ENCODE measurements at places on chromosomes 1 and 21.

- no peak for DNase-seq
Measured at GRCh38 chr21:32990666-32991065, 35.1 kb upstream of the OLIG2 start.

GRCh38 chr1:16405441-16405840 is 31.8 kb downstream of the SPATA21 start:
- DNase-seq, result no peak

- DNase-seq, result no peak
Measured at GRCh38 chr1:200527670-200528069, 92.9 kb downstream of the KIF14 start.

DNA sequence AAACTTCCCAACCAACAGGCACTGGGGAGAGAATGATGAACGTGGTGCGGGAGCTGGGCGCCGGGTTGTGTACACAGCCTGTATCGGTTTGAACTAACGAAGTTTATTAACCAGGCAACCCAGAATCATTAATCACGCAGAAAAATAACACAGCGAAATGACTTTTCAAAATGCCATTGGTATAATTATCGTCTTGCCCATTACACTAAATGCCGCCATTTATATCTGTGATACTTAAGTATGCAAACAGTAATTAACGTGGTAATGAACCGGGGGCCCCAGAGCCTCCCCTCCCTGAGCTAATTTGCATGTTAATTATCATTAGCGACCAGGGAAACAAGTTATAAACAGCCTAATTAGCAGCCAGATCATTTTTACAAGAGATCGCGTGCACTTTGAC is 5.1 kb upstream of the TTC34 start:
- no peak for DNase-seq

DNA sequence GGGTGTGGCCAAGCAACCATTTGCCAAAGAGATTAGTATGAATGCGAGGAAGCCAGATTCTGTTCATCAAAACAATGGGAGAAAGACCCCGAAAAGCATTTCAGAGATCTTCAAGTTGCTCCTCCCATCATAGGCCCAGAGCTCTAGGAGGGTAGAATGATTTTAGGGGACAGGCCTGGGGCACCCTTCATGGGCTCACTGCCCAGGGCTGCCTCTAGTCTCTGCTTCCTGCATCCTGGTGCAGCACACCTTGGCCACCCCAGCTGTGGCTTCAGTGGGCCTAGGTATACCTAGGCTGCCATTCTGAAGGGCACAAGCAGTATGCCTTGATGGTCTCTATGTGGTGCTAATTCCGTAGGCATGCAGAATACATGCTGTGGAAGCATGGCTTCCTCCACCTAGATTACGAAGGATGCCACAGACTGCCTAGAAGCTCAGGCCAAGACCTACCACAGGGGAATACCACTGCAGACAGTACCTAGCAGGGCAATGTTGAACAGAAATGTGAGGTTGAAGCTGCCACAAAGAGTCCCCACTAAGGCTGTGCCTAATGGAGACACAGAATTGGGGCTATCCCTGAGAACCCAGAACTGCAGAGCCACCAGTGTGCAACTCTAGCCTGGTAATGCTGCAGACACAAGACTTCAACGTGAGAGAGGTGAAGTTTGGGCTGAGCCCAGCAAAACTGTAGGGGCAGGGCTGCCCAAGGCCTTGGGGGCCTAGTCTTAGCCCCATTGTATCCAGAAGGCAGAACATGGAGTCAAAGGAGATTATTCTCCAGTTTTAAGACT is 158.8 kb downstream of the CLIC6 start:
- DNase-seq, result no peak

GRCh38 chr1:171969813-171970212 is 128.5 kb downstream of the DNM3 start:
- no peak for DNase-seq

DNA sequence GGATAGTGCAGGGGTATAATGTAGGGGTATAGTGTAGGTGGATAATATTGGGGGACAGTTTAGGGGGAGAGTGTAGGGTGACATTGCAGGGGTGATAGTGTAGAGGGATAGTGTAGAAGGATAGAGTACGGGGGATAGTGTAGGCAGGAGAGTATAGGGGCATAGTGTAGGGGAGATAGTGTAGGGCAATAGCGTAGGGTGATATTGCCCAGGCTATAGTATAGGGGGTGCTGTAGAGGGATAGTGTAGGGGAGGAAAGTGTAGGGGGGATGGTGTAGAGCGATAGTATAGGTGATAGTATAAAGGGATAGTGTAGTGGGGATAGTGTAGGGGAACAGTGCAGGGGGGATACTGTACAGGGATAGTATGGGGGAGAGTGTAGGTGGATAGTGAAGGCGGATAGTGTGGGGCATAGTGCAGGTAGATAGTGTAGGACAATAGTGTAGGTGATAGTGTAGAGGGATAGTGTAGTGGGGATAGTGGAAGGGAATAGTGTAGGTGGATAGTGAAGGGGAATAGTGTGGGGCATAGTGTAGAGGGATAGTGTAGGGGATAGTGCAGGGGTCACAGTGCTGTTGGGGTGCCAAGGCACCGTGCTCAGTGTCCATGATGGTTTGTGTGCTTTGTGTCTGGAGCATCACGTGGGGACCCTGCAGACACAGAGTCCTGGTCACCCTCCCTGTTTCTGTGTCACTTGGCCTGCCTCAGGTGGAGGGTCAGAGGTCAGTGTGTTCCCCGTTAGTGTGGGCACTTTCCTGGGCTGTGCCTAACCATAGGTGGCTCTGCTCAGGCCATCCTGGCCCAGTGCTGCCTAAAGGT is 10.5 kb upstream of the ARF1 start:
- no peak for DNase-seq

- no peak for DNase-seq
Measured at GRCh38 chr1:158563853-158564252, 6.5 kb downstream of the OR6P1 start.

DNA sequence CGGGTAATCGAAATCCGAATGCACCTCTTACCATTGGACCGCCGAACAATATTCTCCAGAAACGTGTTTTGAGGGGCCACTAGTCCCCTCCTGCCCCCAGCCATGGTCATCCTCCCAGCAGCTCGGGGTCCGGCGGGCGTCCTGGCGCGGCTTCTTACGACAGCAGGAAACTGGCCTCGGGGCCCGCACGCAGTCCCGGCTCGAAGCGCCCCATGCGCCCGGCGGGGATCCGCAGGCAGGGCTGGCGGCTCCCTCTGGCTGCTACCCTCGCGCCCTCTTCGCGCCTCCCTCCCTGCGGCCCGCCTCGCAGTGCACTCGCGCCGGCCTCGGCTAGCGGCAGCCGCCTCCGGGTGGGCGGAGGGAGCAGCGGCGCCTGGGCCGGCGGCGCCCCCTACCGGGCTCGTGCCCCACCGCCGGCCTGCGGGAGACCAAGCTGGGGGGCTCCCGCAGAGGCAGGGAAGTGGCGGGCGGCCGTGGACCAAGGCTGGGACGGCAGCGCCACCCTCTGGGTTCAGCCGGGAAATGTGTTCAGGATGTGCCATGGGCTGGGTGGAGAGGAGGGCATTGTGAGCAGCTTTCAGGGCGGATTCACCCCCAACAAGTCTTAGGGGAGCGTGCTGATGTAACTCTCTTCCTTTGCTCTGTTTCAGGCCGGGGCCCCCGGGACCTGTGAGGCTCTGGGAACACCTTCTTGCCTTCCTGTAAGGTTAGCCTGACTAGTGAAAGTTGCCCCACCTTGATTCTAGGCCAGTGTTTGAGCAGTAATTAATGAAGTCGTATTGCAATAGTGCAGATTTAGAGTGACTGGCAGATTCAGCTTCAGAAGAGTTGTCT is at the start of gene KCNH1:
TSS of gene KCNH1 (minus strand) at position 313 of the 834 bp plus-strand sequence. CDS start at position 110, 203 bp downstream.
- DNase-seq, result peak; percentile 29

- no peak for DNase-seq
Measured at GRCh38 chr1:104874044-104874443, 1124.3 kb downstream of the AMY1C start.

GRCh38 chr21:46423546-46424038 is 35.1 kb upstream of the DIP2A start:
- no peak for DNase-seq

DNA sequence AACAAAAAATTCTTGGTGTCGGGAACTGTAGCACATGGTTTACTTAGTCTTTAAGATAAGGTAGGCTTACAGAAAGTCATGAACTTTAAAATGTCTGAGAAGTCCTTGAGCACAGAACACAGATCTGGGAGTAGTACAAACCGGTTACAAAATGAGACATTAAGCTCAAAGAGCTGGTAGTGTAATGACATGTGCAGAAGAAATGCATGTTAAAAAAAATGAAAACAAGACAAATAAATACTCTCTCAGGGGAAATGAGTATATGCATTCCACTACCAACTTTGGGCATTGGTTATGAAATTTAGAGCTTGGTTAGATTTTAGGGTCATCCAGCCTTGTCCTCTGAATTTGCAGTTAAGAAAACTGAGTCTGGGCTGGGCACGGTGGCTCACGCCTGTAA is 91.5 kb upstream of the F3 start:
- no peak for DNase-seq

DNA sequence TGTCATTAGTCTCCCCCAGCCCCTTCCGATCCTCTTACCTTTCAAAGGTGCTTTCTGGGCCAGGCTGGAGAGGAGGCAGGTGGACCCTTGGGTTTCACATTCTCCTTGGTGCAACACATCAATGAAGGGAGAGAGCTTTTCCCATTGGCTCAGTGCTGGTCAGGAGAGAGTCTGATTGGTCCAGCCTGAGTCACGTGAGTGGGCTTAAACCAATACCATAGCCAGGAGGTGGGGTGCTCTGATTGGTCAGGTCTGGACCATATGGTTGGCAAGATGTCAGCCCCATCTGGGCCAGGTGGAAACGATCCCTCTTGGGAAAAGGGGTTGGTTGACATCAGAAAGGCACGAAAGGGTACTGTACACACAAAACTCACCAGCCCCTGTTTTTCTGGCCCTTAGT is 44.8 kb upstream of the ABCG1 start:
- no peak for DNase-seq

GRCh38 chr1:213702703-213703102 is 285.1 kb upstream of the PROX1 start:
- no peak for DNase-seq

- no peak for DNase-seq
Measured at GRCh38 chr1:62800281-62800680, 16.3 kb downstream of the ATG4C start.

GRCh38 chr1:174417921-174418320 is 29.8 kb upstream of the GPR52 start:
- DNase-seq, result no peak

DNA sequence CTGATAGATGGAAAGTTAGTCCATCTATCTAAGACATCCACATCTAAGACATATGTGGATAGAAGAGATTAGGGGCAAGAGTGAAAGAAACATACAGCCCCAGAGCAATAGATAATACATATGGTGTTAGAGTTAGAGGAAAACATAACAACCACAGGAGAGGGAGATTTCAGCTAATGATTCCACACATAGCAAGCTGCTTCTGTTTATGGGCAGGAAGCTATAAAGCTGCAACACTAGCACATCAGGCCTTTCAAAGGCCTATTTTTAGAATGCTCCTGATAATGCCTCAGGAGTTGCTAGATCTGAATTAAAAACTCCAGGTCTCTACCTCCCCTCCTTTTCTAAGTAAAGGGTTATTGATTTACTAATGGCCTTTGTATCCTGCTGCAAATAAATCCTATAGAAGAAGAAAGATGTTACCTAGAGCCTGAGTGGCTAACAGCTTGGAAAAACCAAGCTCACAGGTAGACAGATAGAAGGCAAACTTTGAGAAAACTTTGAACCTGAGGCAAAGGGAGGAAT is 36.1 kb downstream of the BRINP2 start:
- DNase-seq, result no peak

GRCh38 chr1:156305215-156305614 is 6.1 kb upstream of the VHLL start:
- DNase-seq, result no peak

- no peak for DNase-seq
Measured at GRCh38 chr1:67674260-67675011, 10.6 kb upstream of the GADD45A start.

DNA sequence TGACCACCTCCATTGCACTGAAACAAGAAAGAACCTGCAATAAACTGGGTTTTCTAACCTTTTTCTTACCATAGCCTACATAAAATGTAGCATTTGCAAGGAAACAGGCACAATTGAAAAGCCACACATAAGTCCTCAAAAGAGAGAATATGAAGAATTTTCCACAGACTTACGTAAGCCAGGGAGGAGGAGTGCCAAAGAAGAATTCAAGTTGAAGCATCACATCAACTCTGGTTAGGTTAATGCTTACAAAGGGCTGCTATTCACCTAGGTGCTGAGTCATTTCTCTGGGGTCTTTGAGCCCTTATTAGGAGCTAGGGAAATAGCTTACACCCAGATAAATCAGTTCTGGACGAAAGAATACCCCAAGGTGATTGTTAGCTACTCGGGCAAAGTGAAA is 9.6 kb downstream of the OSCP1 start:
- DNase-seq, result no peak

- no peak for DNase-seq
Measured at GRCh38 chr1:183385340-183386144, 32.6 kb downstream of the NMNAT2 start.

- no peak for DNase-seq
Measured at GRCh38 chr1:212433577-212434462, 1.1 kb downstream of the NENF start.

DNA sequence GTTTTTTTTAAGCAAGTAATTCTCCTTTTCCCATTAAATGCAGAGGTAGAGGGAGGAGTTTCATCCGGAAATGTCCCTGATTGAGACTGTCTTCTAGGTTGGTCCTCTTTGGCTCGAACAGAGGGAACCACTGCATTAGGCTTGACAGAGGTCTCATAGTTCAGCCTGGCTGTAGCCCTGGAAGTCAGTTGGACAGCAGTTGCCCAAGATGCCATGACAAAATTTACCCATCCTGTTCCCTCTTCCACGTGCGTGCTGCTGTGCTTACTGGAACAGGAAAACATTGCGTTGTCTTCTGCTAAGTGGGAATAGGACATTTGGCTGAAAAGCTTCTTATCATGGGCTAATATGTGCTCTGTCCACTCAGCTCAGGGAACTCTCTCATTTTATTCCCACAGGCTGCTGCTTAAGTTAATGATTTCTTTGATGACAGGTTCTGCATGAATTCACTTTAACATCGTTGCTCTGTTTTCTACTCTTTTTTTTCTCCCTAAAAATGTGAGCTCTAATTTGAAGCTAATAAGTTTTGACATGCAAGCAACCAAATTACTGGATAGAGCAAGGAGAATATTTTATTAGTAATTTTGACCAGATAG is 18.0 kb downstream of the KCNK1 start:
- no peak for DNase-seq

DNA sequence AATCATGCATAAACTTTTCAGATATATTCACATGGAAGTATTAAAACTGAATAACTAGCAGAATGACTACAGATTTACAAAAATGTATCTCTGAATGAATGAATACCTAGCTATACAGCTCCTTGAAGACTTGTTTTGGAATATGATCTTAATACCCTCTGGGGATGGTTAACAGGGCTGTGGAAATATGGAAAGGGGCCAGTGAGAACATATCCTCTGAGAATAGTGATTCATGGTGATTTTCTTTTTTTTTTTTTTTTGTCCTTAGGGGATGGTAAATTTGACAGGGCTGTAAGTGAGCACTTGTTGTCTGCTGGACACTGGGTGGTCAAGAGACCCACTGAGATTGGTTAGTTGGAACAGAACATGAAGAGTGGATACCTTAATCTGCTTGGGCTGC is 80.7 kb upstream of the HP1BP3 start:
- no peak for DNase-seq

- DNase-seq, result no peak
Measured at GRCh38 chr1:86641318-86641717, 63.1 kb upstream of the SH3GLB1 start.
